ENCODE measurements at places on chromosomes 13 and 19.

DNA sequence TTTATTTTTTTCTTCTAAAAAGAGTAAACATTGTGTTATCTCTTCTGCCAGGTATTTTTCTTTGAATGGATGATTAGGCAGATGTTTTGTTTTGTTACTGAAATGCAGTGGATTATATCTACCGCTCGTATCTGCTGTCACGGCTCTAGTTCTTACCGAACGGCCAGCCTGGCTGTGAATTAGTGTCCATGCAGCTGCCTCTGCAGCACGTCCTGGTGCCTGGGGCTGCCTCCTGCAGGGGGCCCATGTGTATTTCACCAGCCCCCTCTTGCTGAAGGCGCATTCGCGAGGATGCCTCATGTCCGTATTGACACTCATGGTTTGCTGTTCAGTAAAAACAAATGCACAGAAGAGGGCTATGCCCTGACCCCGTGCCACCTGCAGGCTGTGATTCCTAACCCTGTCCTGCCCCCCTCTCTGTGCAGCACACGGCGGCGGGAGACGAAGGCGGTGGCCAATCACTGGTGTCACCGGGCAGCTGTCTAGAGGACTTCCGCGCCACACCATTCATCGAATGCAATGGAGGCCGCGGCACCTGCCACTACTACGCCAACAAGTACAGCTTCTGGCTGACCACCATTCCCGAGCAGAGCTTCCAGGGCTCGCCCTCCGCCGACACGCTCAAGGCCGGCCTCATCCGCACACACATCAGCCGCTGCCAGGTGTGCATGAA lies 49.9 kb downstream of the RAB20 start:
- no peak for DNase-seq

- no peak for DNase-seq
Measured at GRCh38 chr13:57641051-57641450, 9.5 kb downstream of the PCDH17 start.

DNA sequence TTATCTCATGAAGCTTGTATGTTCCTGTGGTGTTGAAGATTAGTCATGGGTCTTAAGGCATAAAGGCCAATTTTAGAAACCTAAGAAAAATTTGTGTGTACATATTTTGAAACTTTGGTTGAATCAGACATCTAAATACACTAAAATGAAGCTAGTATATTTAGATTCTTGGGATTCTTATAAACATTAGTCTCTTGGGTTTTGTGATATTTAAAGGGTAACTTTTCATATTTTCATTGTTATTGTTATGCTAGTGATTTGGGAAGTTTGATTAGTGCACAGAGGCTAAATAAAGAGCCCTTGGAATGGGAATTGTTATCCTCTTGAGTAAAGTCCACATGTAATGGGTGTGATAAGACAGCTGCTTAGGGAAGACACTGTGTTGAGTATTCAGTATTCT lies 24.5 kb downstream of the UBA2 start:
- DNase-seq: no peak

GRCh38 chr13:31896427-31896826 lies 135.1 kb upstream of the FRY start:
- no peak for DNase-seq

GRCh38 chr19:15091918-15092753 lies 10.1 kb downstream of the OR1I1 start:
- DNase-seq: peak; percentile 66

DNA sequence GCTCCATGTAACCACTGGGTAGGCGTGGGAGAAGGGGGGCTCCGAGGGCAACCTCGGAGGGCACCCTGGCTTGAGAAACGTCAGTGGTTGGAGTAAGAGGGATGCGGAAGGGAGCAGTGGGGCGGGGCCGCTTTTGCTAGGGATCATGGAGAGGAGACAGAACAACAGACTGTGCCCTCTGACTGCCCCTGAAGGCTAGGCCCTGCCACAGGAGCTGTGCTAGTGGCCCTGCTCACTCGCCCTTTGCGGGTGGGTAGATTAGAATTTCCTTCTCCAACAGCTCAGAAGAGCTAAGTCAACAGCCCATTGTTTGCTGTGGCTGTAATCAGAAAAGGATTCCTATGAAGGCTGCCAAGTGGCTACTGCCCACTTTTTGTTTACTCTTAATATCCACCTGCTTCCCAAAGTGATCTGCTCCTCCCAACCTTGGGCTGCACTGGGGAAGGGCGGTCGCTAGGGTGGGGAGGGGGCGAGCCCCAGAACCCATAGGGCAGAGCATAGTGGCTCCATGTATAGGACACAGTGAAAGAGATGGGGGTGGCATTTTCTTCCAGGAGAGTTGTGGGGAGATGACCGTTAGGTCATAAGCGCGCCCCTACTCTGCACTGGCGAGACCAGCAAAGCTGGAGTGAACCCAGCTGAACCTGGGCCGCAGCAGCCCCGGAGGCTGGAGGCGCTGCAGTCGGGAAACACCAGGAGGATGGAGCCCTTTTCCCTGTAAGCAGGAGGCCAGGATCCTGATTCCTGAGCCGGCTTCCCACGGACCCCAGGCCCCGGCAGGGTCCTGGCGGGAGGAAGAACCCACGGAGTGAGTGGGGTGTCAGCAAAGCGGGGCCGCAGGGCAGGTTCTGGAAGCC lies 1.9 kb upstream of the C1QTNF9 start:
- DNase-seq: no peak

DNA sequence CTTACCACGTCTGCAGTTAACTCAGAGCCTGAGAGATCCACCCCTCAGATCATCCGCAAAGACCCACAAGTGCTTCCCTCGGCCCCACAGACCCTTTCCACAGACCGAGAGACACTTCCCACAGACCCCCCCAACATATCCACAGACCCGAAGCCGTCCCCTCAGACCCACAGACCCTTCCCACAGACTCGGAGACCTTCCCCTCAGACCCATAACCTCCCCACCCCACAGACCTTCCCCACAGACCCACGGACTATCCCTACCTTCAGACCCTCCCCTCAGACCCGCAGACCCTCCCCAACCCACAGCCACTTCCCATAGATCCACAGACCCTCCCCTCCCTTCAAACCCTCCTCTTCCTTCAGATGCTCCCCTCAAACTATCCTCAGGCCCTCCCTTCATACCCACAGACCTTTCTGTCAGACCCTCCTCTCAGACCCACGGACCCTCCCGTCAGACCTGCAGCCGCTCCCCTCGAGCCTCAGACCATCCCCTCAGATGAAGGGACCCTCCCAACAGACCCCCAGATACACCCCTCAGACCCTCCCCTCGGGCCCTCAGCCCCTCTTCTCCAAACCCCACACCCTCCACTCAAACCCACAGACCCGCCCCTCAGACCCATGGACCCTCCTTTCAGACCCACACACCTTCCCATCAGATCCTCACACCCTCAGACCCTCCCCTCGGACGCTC lies 20.1 kb upstream of the TFDP1 start:
- DNase-seq: no peak

GRCh38 chr13:86692291-86692690 lies 893.1 kb upstream of the SLITRK6 start:
- no peak for DNase-seq

DNA sequence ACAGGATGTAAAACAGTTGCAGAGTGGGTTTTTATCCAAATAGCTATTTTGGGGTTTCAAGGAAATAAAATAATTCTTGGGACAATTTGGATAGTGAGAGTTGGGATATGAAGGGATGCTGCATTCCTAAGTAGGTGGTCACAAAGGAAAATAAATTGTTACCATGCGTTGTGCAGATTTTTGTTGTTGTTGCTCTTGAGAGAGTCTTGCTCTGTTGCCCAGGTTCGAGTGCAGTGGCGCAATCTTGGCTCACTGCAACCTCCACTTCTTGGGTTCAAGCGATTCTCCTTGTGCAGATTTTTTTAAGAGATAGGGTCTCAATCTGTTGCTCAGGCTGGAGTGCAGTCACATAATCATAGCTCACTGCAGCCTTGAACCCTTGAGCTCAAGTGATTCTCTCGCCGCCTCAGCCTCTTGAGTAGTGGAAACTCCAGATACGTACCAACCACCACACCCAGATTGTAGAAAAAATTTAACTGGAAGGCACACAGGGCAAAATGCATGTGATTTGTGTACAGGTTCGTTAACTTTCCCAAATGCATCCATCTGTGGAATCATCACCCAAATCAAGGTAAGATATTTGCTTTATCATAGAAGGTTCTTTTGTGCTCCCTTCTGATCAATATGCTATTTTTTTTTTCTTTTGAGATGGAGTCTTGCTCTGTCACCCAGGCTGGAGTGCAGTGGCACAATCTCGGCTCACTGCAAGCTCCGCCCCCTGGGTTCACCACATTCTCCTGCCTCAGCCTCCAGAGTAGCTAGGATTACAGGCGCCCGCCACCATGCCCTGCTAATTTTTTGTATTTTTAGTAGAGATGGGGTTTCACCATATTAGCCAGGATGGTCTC lies 16.0 kb downstream of the SLC1A5 start:
- no peak for DNase-seq

DNA sequence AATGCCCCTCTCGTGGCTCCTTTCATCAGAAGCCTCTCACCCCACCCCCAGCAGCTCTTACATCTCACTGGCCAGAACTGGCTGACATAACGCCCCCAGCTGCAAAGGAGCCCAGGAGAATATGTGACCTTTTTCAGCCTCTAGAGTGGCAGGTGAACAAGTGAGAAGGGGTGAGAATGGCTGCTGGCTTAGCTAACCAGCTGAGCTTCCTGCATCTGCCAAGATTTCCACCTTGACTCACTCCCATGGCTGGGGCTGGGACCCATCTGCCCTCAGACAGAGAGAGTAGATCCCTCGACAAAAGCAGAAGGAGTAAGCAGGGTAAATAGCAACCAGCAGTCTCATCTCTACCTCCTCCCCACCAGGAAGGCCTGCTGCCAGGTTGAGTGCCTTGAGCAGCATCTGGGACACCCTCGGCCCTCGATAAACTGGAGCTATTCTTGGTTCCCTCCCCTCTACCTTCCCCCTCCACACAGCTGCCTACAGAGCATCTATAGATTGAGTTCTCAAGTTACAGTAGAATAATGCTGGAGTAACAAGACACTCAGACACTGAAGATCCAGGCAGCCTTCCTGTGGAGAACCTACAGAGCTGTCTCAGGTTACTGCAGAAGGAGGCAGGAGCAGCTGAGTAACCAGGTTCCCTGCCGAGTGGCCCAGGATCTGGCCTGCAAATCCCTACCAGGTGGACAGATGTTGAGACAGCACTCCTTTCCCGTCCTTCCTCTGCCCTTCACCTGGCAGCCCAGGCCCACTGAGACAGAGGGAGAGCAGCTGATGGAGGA lies 15.5 kb downstream of the KASH5 start:
- DNase-seq: no peak

DNA sequence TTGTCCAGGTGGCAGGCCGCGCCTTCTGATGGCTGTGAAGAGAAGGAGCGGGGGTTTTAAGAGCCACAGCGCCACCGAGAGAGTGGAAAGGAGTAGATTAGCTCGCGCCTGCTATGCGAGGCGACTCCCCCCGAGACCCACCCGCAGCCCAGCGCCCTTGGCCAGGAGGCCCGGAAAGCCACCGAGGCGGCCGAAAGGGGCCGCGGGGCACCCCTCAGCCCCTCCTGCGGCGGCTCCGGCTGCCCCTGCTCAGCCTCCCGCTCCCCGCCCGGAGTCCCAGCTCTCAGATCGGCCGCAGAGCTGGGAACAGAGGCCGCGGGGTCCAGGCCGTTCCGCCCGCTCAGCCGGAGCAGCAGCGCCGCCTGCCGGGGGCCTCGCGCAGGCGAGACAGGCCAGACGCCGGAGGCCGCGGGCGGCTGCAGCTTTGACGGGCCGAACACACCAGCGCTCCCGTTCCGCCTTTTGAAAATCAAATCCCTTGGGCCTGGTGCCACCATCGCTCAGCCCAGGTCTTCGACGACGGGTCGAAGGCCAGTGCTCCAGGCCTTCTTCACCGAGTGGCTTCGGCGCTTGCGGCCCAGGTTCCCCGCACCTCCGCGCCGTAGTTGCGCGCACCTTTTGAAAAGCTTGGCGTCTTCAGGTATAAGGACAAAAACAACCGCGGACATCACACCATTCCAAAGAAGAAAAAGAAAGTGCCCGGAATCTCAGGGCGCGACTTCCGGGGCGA lies 15.3 kb downstream of the CDX2 start:
- peak; percentile 24 for DNase-seq

GRCh38 chr13:77338961-77339401 lies 12.1 kb upstream of the MYCBP2 start:
- DNase-seq: no peak

DNA sequence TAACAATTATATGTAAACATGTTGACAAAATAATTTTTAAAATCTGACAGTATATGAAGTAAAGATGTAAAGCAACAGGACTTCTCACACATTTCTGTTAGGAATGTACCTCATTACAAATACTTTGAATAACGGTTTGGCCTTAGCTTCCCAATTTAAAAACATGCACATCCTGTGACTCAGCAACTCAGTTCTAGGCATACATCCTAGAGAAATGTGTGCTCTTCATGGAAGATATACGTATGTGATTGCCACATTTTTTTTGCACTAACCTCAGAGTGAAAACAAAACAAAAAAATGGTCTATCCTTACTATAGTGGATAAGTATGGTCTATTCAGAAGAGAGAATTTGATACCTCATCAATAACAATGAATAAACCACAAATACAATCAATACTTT lies 314.6 kb downstream of the LIG4 start:
- no peak for DNase-seq

GRCh38 chr13:63944911-63945310 lies 2529.3 kb upstream of the PCDH20 start:
- DNase-seq: no peak

DNA sequence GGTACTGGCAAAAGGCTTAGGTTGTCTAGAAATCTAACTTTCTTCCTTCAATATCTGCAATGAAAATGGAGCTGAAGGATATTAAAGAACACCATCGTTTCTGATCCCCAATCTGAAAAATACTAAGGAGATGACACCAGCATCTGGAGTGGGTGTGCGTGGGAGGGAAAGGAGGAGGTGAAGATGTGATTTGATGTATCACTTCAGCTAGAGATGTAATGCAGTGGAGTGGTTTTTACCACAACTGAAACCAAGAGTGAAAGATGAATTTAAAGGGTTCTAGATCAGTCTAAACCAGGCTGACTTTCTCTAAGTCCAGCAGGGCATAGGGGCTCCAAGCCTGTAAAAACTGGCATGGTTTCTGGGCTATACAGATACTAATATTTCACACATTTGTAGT lies 148.4 kb downstream of the AKAP11 start:
- DNase-seq: no peak

GRCh38 chr19:16382775-16383543 lies 58.3 kb downstream of the KLF2 start:
- DNase-seq: peak; percentile 81

DNA sequence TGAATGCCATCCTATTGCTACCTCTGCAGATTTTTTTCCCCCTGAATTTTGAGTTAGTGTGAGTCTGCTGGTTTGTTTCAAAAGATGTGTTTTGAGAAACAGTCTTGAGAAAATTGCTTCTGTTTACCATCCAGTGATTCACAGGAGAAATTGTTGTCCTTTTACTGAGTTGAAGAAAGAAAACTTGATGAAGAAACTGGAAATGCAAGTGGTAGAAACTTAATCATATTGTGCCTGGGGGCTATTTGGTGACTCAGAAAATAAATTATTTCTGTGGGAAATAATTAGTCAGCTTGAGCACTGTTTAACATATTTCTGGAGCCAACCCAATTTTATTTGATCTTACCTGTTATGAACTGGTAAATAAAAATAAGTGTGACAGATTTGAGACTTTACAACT lies 35.4 kb downstream of the PAN3 start:
- no peak for DNase-seq

- no peak for DNase-seq
Measured at GRCh38 chr19:15337202-15337601, 4.9 kb upstream of the BRD4 start.

- DNase-seq: no peak
Measured at GRCh38 chr13:53569453-53569852, 540.8 kb downstream of the OLFM4 start.

Data from CD4-positive, alpha-beta T cell treated with Interleukin-6 at 100 ng/mL for 8 hours (primary cell).